ENCODE measurements at places on chromosomes 5 and 9. TPM values are rescaled to one million over a fixed set of nuclear protein-coding genes. Genes with fewer than 3 reads are reported as not detected.

Gene DAB2
- 5.2 TPM for total RNA-seq

Gene SELENOP
- total RNA-seq: 1,895 TPM

Gene SV2C
- total RNA-seq: not detected

Gene GFI1B
- total RNA-seq: 0.51 TPM

Gene AQP7
- 0.58 TPM for total RNA-seq

Gene SPINK1
- 14.7 TPM for total RNA-seq

Measured in HepG2 (cell line).